ENCODE measurements at places on chromosomes 7 and 10.

GRCh38 chr10:33353853-33354252, 19.4 kb upstream of the NRP1 start:
- no peak for DNase-seq

- no peak for DNase-seq
Observed at GRCh38 chr7:132080467-132080866, 495.8 kb downstream of the PLXNA4 start.

GRCh38 chr7:134446446-134446845, 12.5 kb downstream of the AKR1B1 start:
- no peak for DNase-seq

DNA sequence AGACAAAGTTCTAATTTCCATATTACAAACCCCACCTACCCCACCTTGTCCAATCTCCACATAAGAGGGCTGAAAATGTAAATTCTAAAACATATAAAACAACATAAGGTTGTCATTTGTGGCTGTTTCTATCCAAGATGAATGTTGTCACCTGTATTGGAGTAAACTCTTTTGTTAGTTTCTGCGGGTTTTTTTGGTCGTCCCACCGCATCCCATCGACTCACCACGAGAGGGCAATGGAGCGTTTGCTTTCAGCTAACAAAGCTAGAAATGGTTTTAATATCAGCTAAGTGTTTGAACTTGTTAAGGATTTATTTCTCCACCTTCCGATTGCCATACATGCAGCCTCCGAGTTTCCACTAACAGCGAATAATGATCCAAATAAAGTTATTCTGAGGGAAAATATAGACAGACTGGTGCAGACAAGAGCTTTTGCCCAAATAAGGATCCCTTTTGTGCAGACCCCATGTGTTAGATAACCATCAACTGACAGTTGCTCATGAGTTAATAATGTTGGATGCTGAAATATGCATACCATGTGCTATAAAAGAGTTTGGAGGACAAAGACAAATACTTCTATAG, 137.2 kb downstream of the ARID5B start:
- DNase-seq = peak; percentile 60

DNA sequence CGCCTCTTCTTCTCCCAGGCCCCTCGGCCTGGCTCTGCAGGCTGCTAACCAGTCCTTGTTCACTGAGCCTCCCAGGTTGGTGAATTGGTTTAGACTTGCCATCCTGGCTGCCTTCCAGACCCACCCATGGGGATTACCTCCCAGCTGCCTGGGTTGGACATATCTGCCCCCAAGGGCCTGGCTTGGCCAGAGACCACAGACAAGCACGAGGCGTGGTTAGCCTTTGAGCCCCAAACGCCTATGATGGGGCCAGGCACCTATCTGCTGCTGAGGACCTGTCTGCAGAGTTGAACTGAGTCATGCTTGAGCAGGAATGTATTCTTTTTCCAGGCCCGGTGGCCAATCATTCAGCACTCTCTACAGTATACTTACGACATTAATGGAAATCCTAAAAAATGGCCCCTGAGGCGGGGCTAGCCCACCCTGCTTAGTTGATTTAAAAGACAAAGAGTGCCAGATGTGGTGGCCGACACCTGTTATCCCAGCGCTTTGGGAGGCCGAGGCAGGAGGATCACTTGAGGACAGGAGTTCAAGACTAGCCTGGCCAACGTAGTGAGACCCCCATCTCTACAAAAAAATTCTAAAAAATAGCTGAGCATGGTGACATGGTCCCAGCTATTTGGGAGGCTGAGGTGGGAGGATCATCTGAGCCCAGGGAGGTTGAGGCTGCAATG, 361.5 kb downstream of the FRMD4A start:
- no peak for DNase-seq

- no peak for DNase-seq
Observed at GRCh38 chr10:78388331-78389050, 354.8 kb downstream of the RPS24 start.

DNA sequence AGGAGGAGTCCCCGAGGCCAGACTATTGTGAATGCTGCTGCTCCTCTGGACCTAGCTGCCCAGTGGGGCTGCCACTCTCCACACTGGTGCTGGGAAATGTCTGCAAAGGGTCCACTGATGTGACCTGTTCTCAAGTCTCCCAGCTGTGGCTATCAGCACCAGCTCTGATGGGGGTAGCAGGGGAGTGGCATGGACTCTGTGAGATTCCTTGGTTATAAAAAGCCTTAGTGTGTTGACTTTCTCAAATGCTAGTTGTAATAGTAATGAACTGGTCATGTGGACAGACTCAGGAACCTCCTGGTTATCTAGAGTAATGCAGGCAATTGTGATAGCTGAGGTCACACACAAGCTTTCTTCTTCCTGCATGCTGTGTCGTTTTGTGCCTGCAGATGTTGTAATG, 34.1 kb upstream of the ARMC3 start:
- DNase-seq = no peak
